ENCODE measurements at places on chromosomes 16 and 17. TPM values are rescaled to one million over a fixed set of nuclear protein-coding genes. Genes with fewer than 3 reads are reported as not detected.

Gene GJC1
- 18.4 TPM for total RNA-seq

Gene GPR139
- total RNA-seq, result not detected

GRCh38 chr17:5027916-5028315 lies 7.3 kb downstream of the SLC52A1 start:
- no peak for DNase-seq
- H3K27ac ChIP-seq, result no peak overlapping the region
- H3K4me3 ChIP-seq, result no peak overlapping the region
- H3K4me1 ChIP-seq, result peaks cover 8% of the 10 kb centered on the region

Gene HS3ST4
- total RNA-seq, result 0.18 TPM

Gene CRHR1
- total RNA-seq, result not detected

DNA sequence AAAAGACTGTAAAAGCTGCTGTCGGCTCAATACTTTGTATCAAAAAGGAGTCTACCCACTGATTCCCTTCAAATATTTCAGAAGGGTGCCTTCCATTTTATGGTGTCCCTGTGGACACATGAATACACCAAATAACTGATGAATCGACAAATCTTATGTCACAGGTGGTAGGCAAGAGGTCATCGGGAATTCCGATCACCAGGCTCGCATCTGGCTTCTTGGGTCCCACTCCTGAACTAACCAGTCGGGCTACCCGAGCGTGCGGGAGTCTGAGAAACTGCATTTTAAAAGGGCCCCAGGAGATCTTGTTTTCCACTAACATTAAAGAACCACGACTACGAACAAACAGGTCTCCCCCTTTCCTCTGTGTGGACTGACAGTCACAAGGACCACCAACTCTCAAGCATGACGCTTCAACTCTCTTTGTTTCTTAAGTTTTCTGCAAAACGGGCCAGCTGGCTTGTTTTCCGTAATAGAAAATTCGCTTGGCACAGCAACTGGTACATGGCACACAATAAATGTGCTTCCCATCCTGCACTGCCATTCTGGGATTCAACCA lies 873 bp downstream of the PSME3IP1 start:
- H3K4me1 ChIP-seq, result peaks cover 24% of the 10 kb centered on the region
- DNase-seq, result no peak
- peak overlapping the region; percentile 91 for H3K27ac ChIP-seq
- no peaks in the 10 kb centered on the region for H3K27me3 ChIP-seq
- peak overlapping the region; percentile 93 for H3K4me3 ChIP-seq

Gene SLC6A2
- total RNA-seq, result not detected

- H3K4me1 ChIP-seq, result peaks cover 32% of the 10 kb centered on the region
- H3K27me3 ChIP-seq, result no peaks in the 10 kb centered on the region
- peaks cover 72% of the 10 kb centered on the region for H3K36me3 ChIP-seq
- no peak overlapping the region for H3K27ac ChIP-seq
- DNase-seq, result no peak
These were observed 4.7 kb downstream of the MLX start for GRCh38 chr17:42571435-42572225.

Gene TMC7
- total RNA-seq, result 3.3 TPM

Gene EXOC3L1
- total RNA-seq, result 15.6 TPM

DNA sequence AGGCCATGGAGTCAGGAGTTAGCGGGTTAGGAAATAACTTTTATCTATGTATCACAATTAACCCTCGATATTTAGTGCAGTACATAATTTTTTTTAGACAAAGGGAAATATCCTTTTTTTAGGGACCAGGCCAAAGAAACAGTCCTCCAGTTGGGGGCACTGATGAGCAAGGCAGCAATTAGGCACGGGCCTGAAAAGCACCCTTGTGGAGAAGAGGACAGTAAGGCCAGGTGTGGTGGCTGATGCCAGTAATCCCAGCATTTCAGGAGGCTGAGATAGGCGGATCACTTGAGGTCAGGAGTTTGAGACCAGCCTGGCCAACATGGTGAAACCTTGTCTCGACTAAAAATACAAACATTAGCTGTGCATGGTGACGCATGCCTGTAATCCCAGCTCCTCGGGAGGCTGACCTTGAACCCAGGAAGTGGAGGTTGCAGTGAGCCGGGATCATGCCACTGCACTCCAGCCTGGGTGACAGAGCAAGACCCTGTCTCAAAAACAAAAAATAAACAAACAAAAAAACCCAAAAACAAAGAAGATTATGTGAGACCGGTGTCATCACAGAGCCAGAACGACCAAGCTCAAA lies 158.3 kb upstream of the NOL11 start:
- no peaks in the 10 kb centered on the region for H3K36me3 ChIP-seq
- H3K4me1 ChIP-seq, result no peaks in the 10 kb centered on the region
- DNase-seq, result no peak
- H3K27ac ChIP-seq, result no peak overlapping the region
- H3K4me3 ChIP-seq, result no peak overlapping the region
- no peaks in the 10 kb centered on the region for H3K27me3 ChIP-seq

DNA sequence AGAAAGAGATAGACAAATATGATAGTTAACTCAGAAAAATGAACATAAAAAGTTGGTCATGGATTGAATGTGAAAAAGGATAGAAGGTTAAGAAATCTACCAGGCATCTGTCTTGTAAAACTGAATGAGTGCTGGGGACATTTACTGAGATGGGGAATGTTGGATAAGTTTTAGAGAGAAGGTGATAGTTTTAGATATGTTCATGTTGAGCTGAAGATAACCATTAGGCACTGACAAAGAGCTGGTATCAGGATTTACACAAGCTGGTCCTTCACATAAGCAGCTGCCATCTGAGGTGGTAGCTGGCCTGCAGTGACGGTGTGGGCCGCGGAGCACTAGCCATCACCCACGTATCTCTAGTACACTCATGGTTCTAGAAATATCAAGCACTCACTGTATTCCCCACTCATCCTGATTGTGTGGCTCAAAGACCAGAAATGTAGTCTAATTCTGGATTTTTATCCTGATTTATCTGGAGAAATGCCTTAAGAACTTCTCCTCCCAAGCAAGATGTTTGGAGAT lies 194.4 kb upstream of the KCNJ16 start:
- no peaks in the 10 kb centered on the region for H3K4me1 ChIP-seq
- no peaks in the 10 kb centered on the region for H3K36me3 ChIP-seq
- DNase-seq, result no peak
- H3K4me3 ChIP-seq, result no peak overlapping the region
- no peaks in the 10 kb centered on the region for H3K27me3 ChIP-seq

DNA sequence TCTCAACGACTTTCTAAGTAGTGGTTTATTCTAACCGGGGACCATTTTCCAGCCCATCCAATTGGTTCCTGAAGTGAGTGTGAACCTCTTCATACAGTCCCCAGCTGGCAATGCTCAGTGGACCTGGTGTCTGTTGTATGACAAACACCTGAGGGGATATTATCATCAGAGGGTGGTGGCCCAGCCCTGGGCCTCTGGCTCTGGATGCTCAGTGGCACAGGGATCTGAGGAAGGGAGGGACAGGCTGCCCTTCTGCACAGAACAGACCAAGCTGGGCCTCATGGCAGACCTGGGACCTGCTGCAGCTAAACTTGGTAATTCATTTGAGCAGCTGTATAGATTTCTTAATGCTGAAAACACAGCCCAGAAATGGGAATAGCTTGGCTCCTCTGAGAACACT lies 72.6 kb downstream of the IRX5 start:
- H3K36me3 ChIP-seq, result no peaks in the 10 kb centered on the region
- no peaks in the 10 kb centered on the region for H3K4me1 ChIP-seq
- H3K4me3 ChIP-seq, result no peak overlapping the region
- H3K27ac ChIP-seq, result no peak overlapping the region
- H3K27me3 ChIP-seq, result peaks cover 2% of the 10 kb centered on the region
- no peak for DNase-seq

DNA sequence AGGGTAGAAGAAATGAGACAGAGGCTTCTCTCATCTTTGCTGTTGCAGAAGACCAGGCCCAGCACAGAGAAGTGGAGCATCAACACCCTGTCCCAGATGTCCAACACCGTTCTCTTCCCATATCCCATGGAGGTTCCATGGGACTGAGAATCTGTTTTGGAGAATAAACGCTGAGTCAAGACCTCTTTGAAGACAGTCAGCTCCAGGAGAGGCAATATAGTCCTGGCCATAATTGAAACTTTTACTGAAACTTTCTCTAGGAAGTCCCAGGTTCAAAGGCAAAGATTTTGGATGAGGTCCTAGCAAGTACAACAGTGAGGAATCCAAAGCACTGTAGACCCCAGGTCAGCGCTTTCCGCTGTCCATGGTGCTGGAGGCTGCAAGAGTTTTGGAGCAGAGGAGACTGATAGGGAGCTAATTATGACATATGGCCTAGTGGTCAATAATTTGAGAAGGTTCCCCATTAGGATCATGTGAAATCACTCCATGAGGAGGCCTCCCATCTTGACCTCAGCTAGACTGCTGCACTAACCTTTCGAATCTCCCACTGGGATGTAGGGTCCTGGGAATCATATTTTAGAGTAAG lies 36.0 kb downstream of the OSBPL7 start:
- no peak overlapping the region for H3K4me3 ChIP-seq
- no peak overlapping the region for H3K27ac ChIP-seq

DNA sequence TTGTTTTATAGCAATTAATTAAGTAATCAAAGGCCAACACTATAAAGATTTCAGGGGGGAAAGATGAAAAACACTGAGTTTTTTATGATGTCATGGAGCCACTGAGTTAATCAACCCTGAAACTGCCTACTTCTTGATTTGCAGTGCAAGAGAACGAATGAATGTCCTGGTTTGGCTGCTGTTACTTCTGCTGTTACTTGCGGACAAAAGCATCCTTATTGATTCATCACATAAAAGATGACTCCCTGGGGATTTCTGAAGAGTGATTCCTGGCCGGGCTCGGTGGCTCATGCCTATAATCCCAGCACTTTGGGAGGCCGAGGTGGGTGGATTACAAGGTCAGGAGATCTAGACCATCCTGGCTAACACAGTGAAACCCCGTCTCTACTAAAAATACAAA lies 10.9 kb upstream of the SPNS3 start:
- DNase-seq, result no peak
- no peak overlapping the region for H3K4me3 ChIP-seq
- peaks cover 5% of the 10 kb centered on the region for H3K4me1 ChIP-seq
- no peak overlapping the region for H3K27ac ChIP-seq
- no peaks in the 10 kb centered on the region for H3K27me3 ChIP-seq

Gene LAT
- 17.8 TPM for total RNA-seq

DNA sequence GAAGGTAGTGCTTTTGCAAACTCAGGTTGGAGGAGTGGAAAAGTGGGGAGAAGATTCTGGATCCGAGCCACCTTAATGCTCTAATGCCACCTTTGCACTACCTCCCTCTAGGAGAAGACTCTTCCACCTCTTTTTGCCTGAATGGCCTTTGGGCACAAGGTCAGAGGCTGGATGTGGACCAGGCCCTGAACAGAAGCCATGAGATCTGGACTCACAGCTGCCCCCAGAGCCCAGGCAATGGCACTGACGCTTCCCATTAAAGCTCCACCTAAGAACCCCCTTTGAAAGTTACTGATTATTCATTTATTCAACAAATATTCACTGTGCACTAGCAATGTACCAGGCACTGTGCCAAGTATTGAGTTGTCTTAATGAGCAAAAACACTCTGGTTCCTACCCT lies 3.2 kb downstream of the SHBG start:
- H3K27ac ChIP-seq, result no peak overlapping the region
- no peaks in the 10 kb centered on the region for H3K27me3 ChIP-seq
- peaks cover 3% of the 10 kb centered on the region for H3K4me1 ChIP-seq
- no peak overlapping the region for H3K4me3 ChIP-seq

- no peaks in the 10 kb centered on the region for H3K36me3 ChIP-seq
- H3K4me3 ChIP-seq, result no peak overlapping the region
- no peak overlapping the region for H3K27ac ChIP-seq
- no peaks in the 10 kb centered on the region for H3K4me1 ChIP-seq
- no peaks in the 10 kb centered on the region for H3K27me3 ChIP-seq
These were observed 1032.2 kb downstream of the CDH11 start for GRCh38 chr16:64089697-64090096.

All from lower lobe of right lung (tissue), 2 donors.